Cortex of kidney (tissue), 1 donor: ENCODE measurements at places on chromosomes 12 and 14.

GRCh38 chr14:95316821-95317220 is 2.9 kb downstream of the CLMN start:
- DNase-seq: no peak

DNA sequence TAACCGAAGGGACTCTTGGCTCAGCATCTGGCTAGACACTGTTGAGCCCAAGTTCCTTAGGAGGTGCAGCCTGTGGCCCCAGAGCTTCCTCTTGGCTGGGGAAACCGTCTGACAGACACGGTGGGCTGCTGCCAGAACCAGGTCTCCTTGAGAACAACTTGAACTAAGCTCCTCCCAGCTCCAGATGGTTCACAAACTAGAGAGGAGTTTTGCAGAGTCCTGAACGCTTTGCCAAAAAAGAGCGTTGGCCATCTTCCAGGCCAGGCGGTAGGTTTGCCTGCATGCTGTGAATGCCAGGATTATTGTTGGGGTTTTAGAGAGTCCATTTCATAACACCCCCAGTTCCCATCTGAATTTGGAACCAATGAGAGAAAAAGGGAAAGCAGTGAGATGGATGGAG is 399.8 kb downstream of the RGS6 start:
- no peak for DNase-seq

- no peak for DNase-seq
Measured at GRCh38 chr12:124581307-124582107, 14.1 kb upstream of the NCOR2 start.

GRCh38 chr14:20247646-20248246 is 8.7 kb downstream of the OR11H4 start:
- DNase-seq: no peak

GRCh38 chr12:60257063-60257462 is 661.2 kb downstream of the SLC16A7 start:
- DNase-seq: no peak

DNA sequence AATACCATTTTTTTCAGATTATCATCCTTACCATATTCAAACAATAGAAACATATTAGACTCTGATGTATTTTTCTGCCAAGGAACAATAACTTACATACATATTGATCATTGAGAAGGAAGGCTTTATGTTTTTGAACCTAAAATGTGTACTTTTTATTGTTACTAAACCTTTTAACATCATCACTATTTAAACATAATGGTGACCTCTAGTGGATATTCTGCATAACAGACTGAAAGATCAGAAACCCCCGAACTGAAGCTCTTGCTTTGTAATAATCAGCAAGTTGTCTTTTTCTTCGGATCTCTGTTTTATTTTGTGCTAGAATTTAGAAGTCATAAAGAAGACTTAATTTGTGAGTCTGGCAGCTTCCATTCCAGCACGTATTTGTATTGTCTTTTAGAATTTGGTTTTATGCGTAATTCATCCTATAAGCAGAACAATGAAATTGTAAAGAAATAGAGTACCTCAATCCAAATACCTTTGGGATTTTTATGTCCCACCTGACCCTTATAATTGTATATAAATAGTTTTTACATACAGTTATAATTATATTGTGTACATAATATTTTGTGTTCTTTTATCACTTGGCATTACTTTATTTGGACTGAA is 125.9 kb upstream of the ATF1 start:
- DNase-seq: no peak

GRCh38 chr14:71741241-71741640 is 191.0 kb upstream of the RGS6 start:
- no peak for DNase-seq

DNA sequence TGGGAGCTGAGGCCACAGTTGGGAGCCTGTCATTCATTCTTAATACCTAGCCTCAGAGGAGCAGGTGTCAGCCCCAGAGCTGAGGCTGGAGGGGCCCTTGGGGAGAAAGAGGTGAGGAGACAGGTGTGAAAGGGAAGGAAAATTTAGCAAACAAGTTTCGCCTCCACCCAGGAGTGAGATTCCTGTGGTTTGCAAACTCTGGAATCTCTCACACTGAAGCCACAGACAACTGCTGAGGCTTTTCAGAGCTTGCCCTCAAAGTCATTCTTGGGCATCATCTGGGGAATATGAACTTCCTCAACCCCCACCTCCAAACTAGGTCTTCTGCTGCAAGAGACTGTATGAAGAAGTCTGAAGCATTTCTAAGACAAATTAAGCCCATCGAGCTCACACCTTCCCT is 589.5 kb upstream of the TBX3 start:
- no peak for DNase-seq

GRCh38 chr14:91417120-91417982 is at the start of gene CCDC88C:
Gene CCDC88C (minus strand): TSS chr14:91417820. CDS start chr14:91417690, 130 bp downstream.
- DNase-seq: no peak

- no peak for DNase-seq
Measured at GRCh38 chr12:77847680-77848431, 17.2 kb downstream of the NAV3 start.

- DNase-seq: no peak
Measured at GRCh38 chr14:73744874-73745529, 30.8 kb upstream of the PNMA1 start.
